Regular cardiac myocyte (primary cell): ENCODE measurements at places on chromosomes 2 and 18. TPM values are rescaled to one million over a fixed set of nuclear protein-coding genes. Genes with fewer than 3 reads are reported as not detected.

POU3F3 gene
- 0.19 and 0.28 TPM in 2 replicates for total RNA-seq

RESP18 gene
- total RNA-seq, result not detected in 2 replicates

IL1R1 gene
- total RNA-seq, result 54.1 and 136 TPM in 2 replicates

GCKR gene
- total RNA-seq, result 1.1 and 1.9 TPM in 2 replicates
